NCI-H1930 (cell line): ENCODE measurements at places on chromosomes 7 and 10.
A peak's percentile ranks its signal among the peaks of the same experiment; 100 is the strongest.

DNA sequence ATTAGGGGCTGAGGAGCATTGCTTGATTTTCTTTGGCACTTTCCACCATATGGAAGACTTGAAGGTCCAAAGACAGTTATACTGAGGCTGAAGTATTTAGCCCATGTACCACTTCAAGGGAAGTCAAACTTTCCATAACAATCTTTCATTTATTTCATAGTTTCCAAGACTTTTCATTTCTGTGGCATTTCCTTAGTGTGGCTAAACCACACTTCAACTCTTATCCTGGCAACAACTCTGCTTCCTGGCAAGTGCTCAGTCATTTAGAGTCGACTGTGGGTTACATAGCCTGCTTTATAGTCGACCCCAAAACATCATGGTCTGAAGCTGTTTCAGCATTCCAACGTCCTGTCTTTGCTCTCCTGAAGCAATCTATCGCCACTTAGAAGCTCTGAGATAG lies 343.0 kb upstream of the SEMA3D start:
- DNase-seq: no peak

DNA sequence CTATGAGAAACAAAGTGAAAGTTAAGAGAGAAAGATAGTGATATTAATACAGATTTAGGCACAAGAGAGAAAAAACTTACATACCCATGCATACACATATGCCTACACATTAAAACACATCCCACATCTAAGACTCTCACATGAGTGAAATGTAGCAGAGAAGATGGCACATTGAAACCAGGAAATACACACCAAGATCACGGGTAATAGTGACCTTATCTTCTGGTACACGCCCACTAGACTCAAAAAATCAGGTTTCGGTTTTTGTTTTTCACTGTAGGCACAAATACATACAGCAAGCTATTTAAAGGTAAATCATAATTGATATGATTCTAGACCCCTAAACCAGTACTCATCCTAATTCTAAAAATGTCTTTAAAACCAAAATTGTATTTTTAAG lies 225.2 kb upstream of the TAC1 start:
- DNase-seq: no peak

DNA sequence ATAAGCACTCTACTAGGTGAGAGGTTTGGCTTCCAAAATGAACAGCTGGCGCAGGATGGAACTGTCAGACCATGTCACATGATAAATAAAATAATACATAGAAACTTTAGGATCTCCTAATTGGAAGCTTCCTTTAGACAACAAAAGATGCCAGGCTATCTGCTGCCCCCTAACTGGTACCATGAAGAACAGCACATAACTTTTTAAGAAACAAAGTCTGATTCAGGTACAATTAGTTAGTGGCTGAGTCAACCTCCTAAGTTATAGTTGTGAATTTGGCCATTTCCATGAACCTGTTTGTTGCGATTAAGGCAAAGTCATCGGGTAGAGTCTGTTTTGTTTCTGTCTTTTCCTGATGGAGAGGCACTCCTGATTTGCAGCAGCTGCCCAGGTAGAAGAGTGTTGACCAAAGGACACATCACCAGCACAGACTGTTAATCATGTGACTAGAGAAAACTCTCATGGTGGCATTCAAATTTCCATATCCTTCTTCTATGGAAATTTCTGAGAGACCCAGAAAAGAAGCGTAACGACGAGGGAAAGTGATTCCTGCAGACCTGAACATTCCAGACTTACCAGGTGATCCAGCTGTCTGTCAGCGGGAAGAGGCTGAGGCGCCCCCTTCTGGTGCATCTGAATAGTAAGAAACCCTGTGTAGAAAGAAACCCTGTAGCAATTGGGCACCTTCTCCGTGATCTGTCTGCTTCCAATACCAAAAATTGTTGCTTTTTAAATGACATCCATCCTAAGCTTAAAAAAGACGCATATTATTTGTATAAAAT lies 8.6 kb upstream of the INHBA start:
- peak; percentile 24 for DNase-seq

GRCh38 chr10:21285742-21286331 lies 239.6 kb downstream of the SKIDA1 start:
- no peak for DNase-seq

DNA sequence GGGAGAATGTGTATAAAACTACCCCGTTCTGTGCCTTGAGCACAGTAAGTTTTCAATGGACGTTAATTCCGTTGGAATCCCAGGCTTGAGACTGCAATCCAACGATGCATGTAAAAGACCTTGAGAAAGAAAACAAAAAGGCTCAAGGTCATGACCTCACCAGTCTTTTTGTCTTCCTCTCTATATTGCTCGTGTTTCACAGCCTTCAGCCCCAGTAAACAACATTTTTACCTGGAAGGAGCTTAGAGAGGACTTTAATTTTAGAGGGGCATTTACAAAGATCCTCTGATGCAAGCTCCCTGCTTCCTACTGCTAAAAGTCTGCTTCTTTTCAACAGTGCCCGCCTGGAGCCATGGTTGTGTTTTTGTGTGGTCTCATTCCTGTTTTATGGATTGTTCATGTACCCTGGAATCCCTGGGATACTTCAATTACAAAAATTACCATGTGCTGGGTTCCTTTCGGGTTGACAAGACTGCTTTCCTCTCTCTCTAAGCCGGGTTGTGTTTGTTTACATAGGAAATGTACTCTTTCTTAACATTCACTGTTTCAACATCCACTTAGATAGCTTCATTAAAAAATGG lies 320.1 kb upstream of the NFE2L3 start:
- DNase-seq: no peak

DNA sequence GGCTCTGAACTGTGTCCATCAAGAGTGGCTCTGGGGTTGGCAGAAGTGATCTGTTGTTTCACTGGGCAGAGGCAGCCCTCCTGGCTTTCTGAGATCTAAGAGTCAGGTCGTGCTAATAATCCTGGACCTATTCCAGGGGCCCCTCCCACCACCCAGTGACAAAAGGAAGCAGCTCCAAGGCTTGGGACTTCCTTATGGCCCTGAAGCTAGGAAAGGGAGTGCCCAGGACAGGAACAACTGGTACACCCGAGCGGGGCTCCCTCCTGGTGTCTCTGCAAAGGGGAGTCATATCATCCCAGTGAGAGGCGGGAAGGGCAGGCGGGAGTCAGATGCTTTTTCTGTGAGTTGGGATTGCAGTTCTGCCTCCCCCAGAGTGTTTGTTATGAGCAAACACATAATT lies 32.3 kb downstream of the RPS24 start:
- no peak for DNase-seq

- DNase-seq: no peak
Observed at GRCh38 chr7:105003275-105003674, 10.7 kb upstream of the KMT2E start.

DNA sequence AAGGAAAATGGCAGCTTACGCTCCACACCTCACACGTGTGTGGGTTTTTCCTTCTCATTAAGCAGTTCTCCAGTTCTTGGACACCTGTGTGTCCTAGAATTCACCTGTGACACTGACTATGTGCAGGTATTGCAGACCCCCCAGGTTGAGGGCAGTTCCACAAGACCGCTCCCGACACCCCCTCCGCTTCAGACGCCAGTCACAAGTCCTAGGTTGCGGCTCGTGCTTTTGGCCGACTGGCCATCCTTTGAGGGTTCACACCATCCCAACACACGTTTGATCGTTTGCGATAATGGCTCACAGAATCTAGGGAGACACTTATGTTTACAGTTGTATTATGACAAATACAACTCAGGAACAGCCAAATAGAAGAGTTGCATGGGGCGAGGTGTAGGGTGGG lies 44.5 kb downstream of the CAMK1D start:
- no peak for DNase-seq

DNA sequence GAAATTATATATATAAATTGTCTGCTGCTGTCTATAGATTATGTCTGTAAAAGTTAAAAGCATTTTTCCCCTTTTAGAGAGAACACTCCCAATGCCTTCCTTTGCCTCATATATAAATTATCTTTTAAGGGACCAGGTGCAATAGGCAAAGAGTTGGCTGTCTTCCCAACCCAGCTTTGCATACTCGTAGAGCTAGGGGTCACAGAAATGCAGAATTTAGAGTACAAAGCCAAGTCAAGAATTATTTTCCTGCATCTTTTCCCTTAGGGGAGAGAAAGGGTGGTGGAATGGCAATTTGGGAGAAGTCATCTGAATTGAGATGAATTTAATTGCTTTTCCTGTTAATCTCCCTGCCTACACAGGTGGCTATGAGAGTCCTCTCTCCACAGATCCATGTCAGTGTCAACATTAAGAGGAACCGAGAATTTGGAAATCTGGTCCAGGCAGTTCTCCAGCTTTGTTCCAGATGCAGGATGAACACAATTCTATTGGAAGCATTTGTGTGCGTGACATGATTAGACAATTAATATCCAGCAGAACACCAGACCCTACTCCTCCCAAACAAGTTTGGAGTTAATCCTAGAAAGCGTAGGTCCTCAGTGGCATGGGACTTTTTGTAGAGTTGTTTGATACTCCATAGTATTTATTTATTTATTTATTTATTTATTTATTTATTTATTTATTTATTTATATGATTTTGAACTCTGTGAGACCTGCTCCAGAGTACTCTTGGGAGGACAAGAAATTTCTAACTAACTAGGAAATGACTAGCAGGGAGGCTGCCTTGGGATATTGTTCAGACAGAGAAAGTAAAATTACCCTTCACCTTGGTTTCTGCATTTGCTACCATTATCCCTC lies 80.3 kb upstream of the SKAP2 start:
- no peak for DNase-seq

DNA sequence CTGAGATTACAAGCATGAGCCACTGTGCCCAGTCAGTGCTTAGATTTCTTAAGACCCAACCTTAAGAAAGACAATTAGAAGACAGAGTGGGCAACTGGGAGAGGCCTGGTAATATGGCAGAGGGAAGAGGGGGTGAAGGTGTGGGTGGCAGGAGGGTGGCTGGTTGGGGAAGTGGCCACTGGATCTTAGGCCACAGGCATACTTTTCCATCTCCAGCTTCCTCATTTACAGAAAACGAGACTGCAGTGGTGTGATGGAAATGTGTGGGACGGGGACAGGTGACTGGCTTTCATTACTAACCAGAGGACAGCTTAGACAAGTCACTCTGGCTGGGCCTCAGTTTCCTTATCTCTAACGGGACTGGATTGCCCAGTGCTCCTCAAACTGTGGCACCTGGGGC lies 1.0 kb upstream of the FFAR4 start:
- DNase-seq: no peak

DNA sequence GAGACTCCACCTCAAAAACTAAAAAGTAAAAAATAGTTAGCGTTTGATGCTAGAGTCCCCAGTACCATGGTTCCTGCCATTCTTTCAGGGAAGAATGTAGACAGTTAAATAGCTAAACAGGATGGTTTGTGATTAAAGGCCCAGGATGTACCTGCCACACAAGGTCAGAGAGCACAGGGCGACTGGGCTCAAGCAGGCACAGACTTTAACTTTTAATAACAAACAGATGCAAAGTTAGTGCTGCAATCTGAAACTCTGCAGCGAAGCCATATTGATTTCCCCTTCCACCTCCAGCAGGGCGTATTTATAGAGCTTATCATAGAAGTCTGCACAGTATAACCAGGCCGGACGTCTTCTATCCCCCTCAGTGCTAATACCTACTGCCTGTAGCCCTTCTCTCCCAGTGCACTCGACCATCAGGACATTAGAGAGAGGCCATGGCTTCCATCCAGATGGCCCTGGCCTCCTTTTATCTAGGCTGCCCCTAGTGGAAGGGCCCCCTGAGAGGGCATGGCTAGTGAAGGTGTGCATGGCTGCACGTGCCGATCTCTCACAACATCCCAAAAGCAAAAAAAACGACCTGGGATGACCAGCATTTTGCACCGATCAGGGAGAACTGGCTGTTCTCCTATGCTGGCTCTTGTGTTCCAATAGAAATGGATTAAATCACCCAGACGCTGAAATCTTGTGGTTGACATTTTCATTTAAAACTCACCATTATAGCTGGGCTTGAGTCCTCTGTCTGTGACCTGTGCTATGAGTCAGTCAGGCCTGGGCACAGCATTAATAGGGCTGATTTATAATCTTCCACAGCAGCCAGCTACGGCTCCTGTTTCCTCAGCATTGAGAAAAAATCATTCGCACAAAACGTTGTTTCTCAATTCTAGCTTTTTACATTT lies 7.6 kb upstream of the BAG3 start:
- DNase-seq: no peak

- DNase-seq: no peak
Observed at GRCh38 chr7:28779954-28780353, 178.2 kb downstream of the TRIL start.

- DNase-seq: no peak
Observed at GRCh38 chr7:76267894-76268183, 34.6 kb upstream of the HSPB1 start.

GRCh38 chr10:72034040-72034499 lies 54.3 kb downstream of the SPOCK2 start:
- DNase-seq: no peak

DNA sequence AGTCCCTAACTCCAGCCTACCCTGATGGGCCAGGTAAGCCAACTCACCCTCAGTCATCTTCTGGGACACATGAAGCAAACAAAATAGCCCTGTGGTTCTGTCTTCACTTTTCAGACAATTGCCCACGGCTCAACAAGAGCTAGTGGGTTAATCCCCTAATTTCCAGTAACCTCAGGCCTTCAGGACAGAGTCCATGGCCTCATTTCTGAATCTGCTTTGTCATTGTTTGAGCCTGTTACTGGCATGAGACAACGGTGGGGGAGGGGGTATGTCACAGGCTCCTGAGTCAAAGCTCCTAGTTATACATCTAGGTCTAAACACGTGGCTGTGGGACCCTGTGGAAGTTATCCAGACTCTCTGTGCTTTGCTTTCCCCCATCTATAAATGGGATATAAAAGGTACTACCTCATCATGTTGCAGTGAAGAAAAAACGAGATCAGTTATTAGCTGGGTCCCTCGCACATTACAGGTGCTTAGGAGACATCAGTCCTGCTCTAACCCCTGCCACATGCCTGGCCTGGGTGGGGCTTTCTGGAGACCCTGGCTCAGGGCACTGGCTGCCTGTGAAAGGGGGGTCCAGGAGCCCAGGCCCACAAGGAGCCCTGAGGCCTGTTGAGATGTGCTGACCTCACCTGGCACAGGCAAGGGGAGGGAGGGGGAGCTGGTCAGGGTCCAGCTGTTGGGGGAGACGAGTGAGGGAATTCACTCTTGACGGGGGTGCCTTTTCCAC lies 16.5 kb downstream of the MAT1A start:
- DNase-seq: no peak

- no peak for DNase-seq
Observed at GRCh38 chr10:129331207-129331838, 135.7 kb upstream of the MGMT start.

GRCh38 chr7:134448356-134449229 lies 10.3 kb downstream of the AKR1B1 start:
- no peak for DNase-seq

DNA sequence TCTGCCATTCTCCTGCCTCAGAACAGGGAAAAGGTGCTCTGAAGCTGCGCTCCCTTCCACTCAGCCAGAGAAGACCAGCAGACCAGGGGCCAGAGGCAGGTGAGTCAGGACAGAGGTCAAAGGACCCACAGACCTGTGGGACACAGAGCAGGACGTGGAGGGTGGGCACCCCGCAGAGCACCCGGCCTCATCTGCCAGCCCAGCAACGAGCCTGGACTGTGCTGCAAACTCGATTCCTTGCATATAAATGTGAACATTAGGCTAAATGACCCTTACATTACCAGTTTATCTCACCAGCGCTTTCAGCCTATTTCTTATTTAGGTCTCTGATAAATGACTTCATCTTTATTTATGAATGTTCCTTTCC lies 50.1 kb downstream of the PTPRN2 start:
- DNase-seq: no peak
